Left lung (tissue), 14 donors: ENCODE measurements at places on chromosomes 4 and X. TPM values are rescaled to one million over a fixed set of nuclear protein-coding genes. Genes with fewer than 3 reads are reported as not detected.

GRCh38 chr4:186241616-186242015 is 14.3 kb downstream of the KLKB1 start:
- no peak for DNase-seq

DNA sequence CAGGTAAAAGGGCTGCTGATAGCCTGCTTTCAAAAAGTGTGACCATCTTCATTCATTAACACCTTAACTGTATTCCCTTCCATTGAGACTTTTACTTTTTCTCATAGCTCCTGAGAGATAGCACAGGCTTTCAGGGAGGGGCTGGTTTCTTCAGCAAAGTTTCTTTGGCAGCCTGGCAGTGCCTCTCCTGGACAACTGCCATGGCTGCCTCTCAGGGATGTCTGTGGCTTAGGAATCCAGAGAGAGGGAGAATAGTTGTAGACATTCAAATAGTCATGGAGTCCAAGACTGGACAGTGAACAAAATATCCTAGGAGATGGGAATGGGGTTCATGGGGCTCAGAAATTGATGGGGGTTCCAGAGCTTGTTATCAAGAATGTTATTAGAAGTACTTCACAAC is 81.1 kb downstream of the FAM47B start:
- no peak for DNase-seq

DNA sequence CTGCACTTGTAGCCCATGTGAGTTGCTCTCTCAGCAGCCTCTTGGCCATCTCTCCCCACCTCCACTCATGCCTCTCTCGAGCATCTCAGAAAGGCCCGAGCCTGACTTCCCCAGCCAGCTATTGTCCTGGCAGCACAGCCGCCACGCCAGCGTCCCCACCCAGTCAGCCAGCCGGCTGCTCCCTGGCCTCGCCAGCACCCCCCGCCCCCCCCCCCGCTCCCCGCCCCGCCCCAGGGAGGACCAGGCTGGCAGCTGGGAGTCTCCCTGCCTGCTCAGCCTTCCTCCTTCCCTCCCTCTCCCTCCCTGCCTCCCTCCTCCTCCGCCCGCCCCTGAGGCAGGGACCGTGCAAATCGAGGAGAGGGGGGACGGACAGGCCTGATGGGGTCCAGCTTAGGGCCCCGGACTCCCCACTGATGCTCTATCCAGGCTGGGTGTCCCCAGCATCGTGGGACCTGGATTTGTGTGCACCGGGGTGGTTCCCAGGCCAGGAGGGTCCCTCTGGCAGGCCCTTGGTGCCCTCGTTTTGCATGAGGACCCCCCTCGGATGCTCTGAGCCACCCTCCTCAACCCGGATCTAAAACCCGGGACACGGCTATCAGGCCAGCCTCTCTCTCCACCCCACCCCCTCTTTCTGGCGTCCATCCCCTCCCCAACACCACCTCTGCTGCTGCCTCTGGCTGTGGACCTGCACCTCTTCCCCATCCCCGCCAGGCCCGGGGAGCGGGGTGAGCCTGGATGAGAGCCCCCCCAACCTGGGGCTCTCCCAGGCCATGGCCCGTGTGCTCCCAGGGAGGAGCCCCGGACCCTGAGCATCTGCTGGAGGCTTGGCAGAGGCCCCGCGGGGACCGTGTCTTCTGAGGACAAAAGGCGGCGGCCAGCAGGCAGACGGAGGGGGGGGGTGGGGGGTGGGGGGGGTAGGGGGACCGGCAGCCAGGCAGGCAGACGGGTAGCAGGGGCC is at the start of gene GPR173:
TSS of gene GPR173 (plus strand) at position 621 of the 958 bp plus-strand sequence. CDS start 27,833 bp downstream, outside the sequence.
- DNase-seq, result peak; percentile 58

DNA sequence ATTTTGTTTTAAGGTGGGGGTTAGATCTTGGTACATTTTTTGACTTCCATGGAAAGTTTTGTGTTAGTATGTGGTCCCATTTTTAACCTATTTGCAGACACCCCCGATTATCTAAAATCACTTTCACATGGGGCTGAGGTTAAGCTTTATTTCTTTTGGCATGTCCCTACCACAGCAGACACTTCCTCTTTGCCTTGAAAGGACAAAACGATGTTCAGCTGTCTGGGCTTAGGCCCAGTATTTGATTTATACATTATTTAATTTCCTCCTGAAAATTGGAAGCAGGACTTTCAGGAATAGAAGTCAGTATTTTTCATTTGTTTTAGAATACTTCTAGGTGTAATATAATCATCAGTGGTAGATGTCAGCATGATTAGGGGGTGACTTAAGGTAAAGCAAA is 112.4 kb upstream of the SPRY1 start:
- no peak for DNase-seq

Gene SLC38A5
- polyA plus RNA-seq, result 33.9 TPM
